ENCODE measurements at places on chromosomes 12 and 14.

DNA sequence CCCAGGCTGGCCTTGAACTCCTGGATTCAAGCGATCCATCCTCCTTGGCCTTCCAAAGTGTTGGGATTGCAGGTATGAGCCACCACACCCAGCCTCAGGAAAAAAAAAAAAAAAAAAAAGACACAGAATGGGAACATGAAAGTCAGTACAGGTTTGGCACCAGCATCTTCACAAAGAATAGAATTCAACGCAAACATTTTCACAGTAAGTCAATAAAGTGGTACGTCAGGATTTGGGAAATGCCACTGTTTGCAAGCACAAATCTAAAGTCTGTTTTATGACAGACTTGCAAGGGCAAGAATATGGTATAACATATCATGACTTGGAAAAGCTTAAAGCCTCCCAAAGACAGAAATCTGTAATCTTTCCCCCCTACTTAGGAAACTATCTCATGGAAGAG is 34.9 kb upstream of the WDR89 start:
- no peak for DNase-seq

GRCh38 chr12:119409043-119409442 is 74.5 kb downstream of the CCDC60 start:
- DNase-seq = no peak

DNA sequence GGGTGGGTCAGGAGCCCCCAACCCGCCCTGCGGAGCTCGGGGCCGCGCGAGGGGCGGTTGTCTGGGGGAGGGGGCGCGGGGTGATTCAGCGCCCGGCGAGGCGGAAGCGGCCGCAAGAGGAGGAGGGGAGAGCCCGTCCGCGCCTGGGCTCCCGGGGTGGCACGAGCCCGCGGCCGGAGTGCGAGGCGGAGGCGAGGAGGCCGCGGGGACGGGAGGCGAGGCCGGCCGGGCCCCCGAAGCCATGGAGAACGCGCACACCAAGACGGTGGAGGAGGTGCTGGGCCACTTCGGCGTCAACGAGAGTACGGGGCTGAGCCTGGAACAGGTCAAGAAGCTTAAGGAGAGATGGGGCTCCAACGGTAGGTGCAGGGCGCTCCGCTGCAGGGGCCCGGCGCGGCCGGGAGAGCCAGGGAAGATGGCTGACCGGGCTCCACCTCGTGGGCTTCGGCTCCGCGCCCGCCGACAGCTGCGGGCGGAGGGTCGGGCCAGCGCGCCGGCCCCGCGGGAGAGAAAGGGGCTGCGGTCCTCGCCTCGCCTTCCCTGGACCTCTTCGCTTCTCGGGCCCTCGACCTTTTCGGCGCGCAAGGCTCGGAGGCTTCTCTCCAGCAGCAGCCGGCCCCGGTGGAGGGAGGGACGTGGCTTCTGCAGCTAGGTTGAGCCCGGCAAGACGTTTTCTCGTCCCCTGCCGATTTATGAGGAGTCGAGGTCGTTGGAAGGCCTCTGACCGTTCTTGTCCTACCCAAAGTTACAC is 677 bp downstream of the ATP2A2 start:
- DNase-seq = peak; percentile 56

DNA sequence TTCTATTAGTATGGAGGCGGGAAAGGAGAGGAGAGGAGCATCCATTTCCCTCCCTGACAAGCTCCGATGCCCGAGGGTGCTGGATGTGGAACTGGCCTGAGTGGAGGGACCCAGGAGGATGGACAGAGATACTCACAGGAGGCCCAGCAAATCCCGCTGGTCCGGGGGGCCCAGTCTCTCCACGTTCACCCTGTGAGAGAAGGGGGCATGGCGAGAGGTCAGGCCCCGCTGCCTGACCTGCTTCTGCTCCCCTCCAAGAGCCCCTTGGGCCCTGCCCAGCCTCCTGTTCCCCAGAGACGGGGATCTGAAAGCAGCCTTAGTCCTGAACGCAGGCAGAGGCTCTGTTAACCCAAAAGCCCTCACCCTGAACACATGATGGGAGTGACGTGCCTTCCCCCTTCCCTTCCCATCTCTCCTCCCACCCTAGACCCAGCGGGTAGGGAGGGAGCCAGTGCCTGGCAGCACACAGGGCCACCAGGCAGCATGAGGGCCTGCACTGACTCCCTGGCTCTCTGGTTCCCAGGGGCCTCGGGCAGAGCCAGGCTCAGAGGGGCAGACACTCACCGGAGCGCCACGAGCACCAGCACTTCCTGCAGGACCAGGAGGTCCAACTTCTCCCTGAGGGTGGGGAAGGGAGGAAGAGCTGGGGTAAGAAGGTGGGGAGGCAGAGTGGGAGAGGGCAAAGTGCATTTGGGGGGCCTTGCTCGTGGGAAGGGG is 17.5 kb downstream of the TMEM106C start:
- DNase-seq = no peak

DNA sequence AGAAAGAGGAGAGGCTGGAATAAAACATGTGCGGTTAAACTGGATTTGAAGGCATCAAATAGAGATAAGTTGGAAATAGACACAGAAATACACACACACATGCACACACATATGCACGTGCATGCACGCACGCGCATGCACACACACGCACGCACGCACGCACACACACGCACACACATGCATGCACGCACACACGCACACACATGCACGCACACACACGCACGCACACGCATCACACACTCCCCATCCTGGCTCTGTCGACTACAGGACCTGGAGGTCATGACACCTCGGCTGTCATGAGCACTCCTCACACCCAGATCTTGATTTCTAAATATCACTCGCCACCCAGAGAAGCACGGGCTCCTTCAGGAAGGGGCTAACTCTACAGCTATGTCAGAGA is 51.8 kb downstream of the RIMBP2 start:
- DNase-seq = no peak

DNA sequence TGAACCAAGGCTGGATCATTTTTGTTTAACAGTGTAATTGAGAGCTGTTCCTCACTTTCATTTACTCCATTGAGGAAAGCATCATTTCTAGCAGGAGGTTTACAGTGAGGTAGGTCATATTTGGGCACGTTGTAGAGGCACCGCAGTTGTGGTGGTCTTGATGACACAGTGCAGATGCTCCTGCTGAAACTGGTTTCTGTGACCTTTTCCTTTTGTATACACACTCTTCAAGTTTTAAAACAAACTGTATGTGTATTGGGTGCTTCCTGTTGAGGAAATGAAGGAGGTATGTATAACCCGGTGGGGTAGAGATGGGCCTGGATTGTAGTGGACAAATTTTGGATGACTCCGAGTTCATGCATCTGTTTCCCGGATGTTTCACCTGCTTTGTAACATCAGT is 456.3 kb upstream of the RGS6 start:
- DNase-seq = no peak

GRCh38 chr12:52232674-52233461 is at the start of gene KRT7:
KRT7 (plus strand) TSS chr12:52233243; CDS start chr12:52233297, 54 bp downstream.
- no peak for DNase-seq

DNA sequence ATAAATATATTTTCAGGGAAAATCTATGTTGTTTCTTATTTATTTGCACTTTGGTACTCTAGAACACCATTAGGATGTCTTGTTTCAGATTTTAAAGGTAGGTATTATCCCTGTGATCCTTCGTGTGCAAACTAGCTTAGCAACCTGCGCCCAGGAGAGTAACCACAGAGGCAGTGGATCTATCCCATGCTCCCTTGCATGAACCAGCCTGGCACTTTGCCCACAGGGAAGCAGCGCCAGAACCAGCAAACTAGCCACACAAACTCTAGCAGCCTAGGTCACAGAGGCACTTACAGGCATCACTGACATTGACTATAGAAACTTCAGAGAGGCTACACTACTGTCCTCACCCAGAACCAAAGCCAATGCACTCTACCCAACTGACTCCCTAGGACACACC is 76.1 kb downstream of the TSHR start:
- no peak for DNase-seq

All from stimulated activated CD4-positive, alpha-beta T cell treated with anti-CD3 and anti-CD28 coated beads, Interleukin-4, amount 100 ng/mL, for 1 hour (primary cell).